Activated naive CD4-positive, alpha-beta T cell (primary cell): ENCODE measurements at places on chromosomes 16 and 17.

- DNase-seq: no peak
Measured at GRCh38 chr17:61425682-61426481, 26.2 kb downstream of the TBX2 start.

DNA sequence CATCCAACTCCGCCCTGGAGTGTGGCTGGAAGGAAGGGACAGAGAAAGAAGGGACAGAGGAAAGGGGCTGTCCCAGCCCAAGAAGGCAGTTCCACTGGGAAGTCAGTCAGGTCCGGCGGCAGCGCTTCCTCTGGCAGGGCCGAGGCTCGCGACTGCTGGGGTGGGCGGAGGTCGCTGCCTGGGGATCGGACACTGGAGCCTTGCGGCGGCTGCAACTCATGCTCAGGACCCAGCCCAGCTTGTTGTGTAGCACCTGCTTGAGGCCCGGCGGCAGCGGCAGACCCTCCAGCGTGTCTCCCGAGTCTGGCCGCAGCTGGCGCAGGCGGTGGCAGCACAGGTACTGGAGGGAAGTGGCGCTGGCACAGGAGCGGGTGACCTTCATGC lies 4.0 kb upstream of the MRPS34 start:
- DNase-seq: no peak

DNA sequence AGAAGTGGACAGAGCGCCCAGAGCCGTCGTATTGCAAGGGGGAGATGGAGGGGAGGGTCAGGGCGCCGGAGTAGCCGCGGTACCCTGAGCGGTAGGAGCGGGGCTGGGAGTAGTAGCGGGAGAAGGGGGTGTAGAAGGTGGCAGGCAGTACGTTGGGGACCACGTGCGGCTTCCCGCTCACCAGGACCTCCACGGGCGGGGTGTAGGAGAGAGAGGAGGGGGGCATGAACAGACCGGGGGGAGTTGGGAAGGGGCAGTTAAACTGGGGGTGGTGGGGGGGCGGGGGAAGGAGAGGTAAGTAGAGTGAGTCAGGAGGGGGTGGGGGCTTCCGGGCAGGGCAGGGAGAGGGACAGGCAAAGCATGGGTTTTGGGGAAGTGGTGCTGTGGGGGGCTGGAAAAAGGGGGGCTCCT lies 16.8 kb downstream of the ST6GALNAC2 start:
- no peak for DNase-seq

- DNase-seq: no peak
Measured at GRCh38 chr17:58369214-58370031, 17.4 kb upstream of the SUPT4H1 start.

GRCh38 chr17:39688945-39689344 lies 1.1 kb upstream of the PGAP3 start:
- DNase-seq: no peak

- DNase-seq: no peak
Measured at GRCh38 chr16:71258372-71258771, 27.9 kb upstream of the HYDIN start.

GRCh38 chr16:74734361-74735161 lies 33.9 kb upstream of the MLKL start:
- no peak for DNase-seq

GRCh38 chr16:13543850-13544249 lies 376.1 kb upstream of the ERCC4 start:
- DNase-seq: no peak
